ENCODE measurements at places on chromosomes 4 and X.

GRCh38 chrX:124232523-124233201, 99.8 kb upstream of the TEX13D start:
- DNase-seq, result no peak

- DNase-seq, result no peak
These were observed 110.0 kb upstream of the EDNRA start for GRCh38 chr4:147370881-147371280.

DNA sequence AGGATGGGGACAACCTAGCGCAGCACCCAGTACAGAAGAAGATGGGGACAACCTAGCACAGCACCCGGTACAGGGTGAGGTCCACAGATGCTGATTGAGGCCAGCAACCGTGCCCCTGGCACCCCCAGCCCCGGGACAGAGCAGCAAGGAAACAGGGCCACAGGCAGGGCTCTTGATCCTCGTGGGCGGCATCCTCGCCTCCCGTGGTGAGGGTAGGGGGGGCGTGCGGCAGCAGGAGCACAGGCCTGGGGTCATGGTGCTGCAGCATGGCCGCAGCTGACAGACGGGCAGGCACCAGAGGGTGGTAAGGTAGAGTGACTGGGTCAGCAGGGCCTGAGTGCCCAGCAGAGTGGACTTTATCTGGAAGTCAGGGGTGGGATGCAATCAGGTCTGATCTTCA, 89.5 kb downstream of the HMX1 start:
- no peak for DNase-seq

- no peak for DNase-seq
These were observed 143.0 kb downstream of the STIM2 start for GRCh38 chr4:27003642-27004113.

DNA sequence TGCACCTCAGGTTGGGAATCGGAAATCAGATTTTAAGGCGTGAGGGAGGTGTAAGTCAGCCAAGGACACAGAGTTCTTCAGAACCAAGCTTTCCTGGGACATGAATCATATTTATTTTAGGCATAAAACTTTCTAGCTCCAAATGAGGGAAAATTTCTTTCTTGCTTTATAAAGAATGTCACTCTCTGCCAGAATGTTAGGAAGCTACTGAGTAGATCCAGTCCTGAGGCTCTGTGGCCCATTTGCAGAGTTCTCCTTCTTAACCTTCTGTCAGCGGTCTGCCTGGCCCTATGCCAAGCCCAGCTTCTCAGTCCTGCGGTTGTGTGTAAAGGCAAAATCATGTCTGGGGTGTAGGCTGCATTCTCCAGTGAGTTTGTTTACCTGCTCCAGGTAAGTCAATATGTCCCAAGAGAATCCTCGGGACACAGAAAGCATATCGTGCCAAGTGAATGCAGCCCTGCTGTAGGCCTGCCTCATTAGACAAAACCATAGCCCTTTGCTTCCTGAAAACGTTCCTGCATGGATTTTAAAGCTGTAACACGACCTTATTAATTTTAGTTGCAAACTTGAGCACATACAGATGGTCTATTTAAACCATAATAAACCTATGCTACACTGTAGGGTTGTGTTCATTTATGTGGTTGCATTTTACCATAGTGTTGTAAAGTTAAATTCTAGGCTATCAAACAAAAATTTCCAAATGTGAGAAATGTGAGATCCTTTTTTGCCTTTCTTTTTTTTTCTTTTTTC, 29.2 kb upstream of the CCNI start:
- DNase-seq, result no peak

DNA sequence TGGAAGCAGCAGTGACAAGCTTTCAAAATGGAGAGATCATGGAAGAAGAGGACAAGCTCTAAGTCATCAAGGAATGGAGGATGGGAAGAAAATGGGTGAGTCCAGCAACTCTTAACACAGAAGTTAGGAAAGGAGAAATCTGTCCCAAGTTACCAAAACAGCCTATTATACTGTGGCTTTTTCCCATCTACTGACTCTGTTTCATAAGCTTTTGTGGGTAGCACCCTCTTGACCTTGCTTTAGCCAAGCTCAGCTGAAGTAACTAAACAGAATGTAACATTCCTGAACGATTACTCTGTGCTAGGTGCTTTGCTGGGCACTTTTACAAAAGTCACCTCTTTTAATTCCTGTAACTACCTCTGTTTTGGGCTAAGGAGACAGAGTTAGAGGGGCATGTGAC, 54.9 kb downstream of the MAP7D2 start:
- DNase-seq, result no peak

DNA sequence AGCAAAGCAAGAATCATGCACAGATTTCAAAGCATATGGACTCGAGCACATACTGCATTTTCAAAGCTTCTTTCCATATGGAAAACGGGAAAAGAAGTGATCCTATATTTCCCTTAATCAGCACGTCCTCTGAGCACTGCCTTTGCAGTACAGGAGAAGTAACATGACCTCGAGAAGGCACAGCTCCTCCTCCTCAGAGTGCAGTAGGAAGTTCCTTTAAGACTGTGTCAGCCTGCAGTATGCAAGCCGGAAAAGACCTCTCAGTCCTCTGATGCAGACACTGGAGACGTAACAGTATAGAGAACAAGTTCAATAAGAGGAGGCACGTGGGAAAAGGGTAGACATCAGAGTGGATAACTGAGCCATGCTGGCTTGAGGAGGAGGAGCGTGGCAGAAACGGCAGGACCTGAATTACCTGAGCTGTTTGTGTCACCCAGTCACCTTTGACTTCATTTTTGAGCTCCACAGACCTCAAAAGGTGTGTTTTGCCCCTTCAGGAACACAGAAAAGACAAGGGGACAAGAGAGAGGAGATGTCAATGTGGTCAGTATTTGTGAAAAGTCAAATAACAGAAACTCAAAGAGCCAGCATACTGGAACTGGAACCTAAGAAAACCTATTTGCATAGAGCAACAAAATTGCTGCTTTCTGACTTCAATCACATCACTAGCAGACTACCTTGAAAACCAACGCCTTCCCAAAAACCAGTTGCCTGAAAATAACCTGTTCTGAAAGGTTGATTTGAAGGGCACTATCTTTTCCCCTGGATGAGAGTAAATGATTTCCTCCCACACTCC, 20.8 kb downstream of the IRF2 start:
- no peak for DNase-seq

- no peak for DNase-seq
These were observed 91.0 kb downstream of the BEND2 start for GRCh38 chrX:18129690-18130089.

- DNase-seq, result no peak
These were observed 18.2 kb downstream of the GLRA3 start for GRCh38 chr4:174810834-174811233.

GRCh38 chr4:6250984-6251295, 18.7 kb upstream of the WFS1 start:
- no peak for DNase-seq

DNA sequence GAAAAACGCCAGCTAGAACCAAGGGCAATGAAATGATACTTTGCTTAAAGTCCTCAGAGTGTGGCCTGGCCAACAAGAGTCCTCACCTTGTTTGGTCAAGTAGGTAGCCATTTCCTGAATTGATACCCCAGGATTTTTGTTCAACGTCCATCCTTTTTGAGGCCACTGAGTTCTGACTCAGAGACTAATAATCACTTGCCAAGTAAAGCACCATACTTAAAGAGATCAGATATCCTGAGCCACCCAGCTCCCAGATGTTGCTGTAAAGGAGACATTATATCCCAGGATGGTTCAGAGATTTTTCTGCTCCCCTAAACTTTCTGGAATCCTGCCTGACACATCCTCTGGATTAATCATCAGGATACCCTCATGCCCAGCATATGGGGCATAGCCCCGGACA, 190.9 kb downstream of the RAP1GDS1 start:
- DNase-seq, result no peak

GRCh38 chr4:144591401-144591800, 54.6 kb upstream of the HHIP start:
- no peak for DNase-seq

DNA sequence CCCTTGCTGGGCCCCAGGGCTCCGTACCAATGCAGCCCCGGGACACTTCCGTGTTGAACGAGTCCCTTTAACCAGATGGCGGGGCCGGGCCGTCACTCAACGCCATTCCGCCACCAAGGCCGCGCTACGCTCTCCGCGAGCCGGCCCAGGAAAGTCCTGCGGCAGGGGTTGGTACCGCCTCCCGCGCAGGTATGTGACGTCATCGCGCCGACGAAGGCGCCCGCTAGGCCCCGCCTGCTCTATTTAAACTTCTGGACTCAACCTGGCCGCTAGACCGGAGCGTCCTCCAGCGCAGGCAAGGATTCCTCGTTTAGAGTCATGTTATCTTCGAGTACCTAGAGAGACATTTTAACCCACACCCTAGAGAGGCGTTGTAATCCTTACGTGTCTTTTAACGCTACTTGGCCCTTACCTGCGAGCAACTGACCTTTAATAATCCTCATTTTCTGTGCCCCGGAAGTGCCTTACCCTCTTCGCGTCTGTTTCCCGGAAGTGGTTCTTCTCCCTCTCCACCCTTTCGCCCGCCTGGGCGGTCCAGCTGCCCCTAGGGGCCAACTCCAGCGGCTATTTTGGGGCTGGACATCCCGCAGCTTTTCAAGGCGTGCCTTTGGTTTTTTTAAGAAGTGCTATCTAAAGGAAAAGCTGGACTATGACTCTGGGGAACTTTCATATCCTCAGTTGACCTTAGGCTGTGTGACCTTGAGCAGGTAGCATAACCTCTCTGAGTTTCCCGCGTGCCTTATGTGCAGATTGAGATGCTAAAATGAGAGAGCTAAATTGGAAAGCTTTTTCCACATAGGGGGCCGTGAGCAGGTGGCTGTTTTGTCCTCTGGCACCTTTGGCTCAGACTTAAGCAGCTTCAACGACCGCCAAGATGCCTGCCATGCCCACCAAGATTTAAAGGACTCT, at the start of gene PNPLA4:
PNPLA4 (minus strand) TSS at position 155 of the 909 bp plus-strand sequence. CDS start 1,294 bp downstream, outside the sequence.
- DNase-seq, result peak; percentile 91

DNA sequence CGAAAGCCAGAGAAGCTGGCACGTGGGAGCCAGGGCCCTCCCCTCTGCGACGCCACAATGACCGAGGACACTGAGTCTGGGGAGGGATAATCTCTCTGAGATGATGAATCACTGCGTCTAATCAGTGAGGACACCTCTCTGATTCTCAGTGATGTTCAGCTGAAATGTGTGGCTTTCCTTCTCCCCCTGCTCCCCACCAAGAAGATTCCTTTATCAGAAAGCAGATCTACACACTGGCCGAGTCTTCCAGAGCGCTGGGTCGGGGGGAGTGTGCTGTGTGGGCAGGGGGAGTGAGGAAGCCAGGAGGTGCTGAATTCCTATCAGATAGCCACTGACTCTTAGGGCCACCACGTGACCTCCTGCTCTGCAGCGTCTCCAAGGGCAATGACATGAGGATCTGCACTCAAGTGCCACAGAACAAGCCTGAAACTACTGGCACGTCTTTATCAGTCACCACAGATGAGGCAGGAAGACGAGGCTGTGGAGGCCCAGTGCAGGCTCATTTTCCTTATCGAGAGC, 89.2 kb downstream of the GATB start:
- DNase-seq, result peak; percentile 59

- peak; percentile 19 for DNase-seq
These were observed 23.4 kb downstream of the PDE6B start for GRCh38 chr4:648579-649292.

DNA sequence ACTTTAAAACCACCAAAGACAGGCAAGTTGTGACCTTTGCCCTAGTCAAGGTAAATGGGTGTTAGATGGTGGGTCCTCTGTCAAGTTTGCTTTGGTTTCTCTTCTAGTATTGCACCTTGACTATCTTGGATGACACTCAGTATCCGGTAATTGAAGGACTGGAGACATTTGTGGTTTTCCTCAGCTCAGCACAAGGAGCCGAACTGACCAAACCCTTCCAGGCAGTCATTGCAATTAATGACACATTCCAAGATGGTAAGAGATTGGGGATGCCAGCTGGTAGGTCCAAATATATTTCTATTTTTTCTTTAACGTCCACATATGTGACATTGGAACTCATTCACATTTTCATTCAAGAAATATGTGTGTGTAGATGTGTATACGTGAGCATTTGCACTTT, 69.3 kb upstream of the ANXA3 start:
- DNase-seq, result no peak

DNA sequence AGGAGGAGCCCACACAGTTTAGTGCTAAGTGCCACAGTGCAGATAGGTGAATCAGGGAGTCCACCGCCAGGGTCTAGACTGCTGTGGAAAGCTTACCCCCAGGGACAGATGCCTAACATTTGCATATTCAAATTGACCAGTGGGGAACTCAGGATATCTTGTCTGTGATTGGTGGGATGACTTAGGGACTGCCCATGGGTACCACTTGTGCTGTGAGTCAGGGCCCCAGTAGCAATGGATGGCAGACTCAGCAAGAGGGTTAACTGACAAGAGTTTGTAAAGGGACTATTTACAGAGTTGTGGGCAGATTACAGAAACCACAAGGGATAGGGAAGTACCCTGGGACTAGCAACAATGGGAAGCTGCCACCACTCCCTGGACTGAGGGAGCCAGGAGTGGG, 282.1 kb downstream of the BCOR start:
- no peak for DNase-seq

DNA sequence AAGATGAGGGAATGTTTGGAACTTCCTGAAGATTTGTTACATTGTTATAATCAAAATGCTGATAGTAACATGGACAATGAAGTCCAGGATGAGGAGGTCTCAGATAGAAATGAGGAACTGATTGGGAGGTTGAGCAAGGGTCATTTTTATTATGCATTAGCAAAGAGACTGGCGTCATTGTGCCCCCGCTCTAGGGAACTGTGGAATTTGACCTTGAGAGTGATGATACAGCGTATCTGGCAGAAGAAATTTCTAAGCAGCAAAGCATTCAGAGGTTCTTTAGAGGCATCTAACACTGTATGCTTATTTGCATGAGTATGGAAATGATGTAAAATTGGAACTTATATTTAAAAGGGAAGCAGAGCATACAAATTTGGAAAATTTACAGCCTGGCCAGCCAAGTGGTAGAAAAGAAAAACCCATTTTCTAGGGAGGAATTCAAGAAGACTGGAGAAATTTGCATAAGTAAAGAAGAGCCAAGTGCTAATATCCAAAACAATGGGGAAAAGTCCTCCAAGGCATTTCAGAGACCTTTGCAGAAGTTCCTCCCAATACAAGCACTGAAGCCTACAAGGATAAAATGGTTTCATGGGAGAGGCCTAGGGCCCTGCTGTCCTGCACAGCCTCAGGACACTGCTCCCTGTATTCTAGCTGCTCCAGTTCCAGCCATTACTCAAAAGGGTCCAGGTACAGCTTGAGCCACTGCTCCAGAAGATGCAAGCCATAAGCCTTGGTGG, 483.0 kb upstream of the NDST4 start:
- DNase-seq, result no peak

GRCh38 chr4:119317990-119318389, 3.9 kb downstream of the FABP2 start:
- DNase-seq, result no peak

- peak; percentile 65 for DNase-seq
These were observed 31.0 kb downstream of the ALPK1 start for GRCh38 chr4:112327965-112328733.

DNA sequence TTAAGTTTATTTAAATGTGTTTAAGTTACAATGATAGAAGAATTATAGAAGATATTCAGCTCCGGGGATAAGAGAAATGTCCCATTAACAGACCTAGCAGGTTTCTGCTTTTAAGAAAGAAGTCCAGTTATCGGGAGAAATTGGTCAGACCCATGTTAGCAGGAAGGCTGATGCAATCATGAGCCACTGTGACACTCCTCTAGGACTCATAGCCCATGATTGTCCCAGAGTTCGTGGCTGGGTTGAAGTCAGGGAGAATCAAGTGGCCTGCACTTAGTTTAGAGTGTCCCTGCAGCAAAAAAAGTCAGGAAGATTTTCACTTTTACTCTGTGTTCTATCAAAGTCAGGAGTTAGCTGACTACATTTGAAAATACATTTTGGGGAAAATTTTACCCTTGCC, 72.0 kb downstream of the TMEM144 start:
- no peak for DNase-seq

Data from retina (tissue), 1 donor.